ENCODE measurements at places on chromosomes 16 and 17.
A peak's percentile ranks its signal among the peaks of the same experiment; 100 is the strongest.

DNA sequence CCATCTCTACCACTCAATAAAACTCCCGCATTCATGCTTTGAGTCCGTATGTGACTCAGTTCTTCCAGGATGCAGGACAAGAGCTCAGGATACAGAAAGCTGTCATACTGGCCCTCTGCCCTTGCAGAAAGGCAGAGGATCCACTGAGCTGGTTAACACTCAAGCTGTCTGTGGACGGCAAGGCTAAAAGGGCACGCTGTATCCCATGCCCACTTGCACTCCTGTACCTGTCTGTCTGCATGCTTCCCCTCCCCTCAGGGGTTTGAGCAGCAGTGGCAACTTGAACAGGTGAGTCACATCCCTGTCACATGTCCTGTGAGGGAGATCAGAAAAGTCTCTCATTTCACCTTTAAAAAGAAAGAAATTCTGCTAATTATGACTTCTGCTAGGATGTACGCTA is 293.8 kb downstream of the HS3ST3B1 start:
- DNase-seq: no peak

- no peak for DNase-seq
Measured at GRCh38 chr16:86355951-86356350, 154.4 kb upstream of the FOXF1 start.

- DNase-seq: no peak
Measured at GRCh38 chr17:45246338-45246737, 15.6 kb downstream of the SPATA32 start.

DNA sequence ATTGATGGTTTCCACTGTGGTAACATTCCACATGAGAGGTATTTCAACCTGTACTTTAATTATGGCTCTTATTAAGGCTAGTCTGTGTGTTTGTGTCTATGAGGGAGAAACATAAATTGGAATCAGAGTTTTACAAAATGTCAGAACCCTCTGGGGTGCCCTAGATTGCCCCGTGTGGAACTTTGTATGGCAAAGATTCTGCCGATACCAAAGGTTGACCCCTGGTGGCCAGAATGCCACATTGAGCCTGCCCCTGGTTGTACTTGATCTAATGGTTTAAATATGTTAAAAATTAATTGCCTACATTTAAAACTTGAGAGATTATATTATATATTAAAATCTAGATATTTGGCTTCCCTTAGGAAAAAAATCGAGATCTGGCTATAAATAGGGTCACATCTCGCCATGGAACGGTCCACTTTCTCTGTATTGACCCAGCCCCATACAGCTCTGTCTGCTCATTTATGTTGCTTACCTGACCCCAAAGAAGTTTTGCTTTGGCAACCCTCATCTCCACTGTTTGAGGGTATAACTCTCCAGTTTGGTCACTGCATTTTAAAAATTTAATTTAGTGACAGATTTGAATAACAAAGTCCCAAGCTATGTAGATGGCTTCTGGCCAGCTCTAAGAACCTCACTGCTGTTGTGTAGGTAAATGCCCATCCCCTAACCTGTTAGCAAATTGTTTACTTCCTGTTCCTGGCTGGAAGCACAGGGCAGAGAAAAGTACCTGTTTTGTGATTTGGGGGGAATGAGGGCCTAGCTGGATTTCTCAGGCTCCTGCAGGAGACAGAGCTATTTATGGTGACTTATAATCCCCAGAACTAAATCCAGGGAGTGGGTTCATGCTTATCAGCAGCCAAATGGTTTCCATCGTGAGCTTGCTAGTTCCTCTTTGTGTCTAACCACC is 95.0 kb downstream of the PLCG2 start:
- no peak for DNase-seq

GRCh38 chr16:23252310-23252709 is 49.8 kb upstream of the SCNN1B start:
- no peak for DNase-seq

GRCh38 chr17:48351911-48352332 is 78.1 kb downstream of the SKAP1 start:
- no peak for DNase-seq

- DNase-seq: no peak
Measured at GRCh38 chr17:41551365-41551764, 20.5 kb downstream of the KRT9 start.

GRCh38 chr16:88931373-88931900 is 45.6 kb downstream of the CBFA2T3 start:
- no peak for DNase-seq

GRCh38 chr17:77489893-77490255 is 349.1 kb downstream of the SEC14L1 start:
- peak; percentile 73 for DNase-seq

DNA sequence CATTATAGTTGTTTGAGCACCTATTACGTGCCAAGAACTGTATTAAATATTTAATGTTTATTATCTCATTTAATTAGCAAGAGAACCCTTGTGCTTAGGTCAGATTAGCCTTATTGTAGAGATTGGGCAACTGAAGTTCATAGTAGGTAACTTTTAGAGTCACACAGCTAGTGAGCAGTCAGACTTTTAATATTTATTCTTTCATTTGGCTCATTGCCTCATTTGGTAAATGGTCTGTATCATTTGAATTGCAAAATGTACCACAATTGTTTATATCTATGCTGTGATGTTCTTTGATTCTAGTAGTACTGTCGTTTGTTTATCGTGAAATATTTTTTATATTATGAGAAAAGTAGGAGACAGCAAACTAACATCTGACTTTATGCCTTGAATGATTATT is 7.6 kb downstream of the CLTC start:
- no peak for DNase-seq

GRCh38 chr17:32341141-32341856 is 674 bp downstream of the C17orf75 start:
- DNase-seq: peak; percentile 16

DNA sequence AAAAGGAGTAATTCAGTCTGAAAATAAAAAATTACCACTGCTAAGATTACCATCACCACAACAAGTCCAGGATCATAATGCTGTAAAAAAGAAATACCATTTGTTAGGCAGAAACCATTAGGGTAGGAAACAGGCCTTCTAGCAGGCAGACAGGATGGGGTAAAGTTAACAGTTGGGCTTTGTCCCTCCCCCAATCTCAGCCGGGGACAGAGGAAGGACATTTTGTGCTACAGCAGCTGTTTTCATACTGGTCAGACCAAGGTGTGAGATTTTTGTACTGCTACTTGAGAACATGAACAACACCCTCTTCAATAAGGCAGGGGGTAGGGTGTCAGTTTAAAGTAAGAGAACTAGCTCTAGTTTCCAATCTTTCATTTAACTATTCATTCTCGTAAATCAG is 49.2 kb upstream of the ITGA2B start:
- DNase-seq: no peak

DNA sequence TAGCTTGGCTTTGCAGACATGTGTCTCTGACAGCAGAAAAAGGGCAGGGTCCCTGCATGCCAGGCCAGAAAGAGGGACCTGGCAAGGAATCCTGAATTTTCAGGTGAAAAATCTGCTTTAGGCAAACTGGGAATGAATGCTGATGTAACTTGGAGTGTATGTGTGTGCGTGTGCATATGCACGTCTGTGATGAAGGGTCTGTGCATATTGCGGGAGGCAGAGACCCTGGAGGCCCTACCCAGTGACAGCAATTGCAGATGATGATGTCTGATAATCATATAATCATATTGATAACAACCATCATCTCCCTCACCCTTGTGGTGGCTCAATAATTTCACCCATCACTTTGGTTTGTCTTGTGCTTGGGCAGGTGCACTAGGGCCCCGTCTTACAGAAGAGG is 80.7 kb upstream of the SDK2 start:
- no peak for DNase-seq

DNA sequence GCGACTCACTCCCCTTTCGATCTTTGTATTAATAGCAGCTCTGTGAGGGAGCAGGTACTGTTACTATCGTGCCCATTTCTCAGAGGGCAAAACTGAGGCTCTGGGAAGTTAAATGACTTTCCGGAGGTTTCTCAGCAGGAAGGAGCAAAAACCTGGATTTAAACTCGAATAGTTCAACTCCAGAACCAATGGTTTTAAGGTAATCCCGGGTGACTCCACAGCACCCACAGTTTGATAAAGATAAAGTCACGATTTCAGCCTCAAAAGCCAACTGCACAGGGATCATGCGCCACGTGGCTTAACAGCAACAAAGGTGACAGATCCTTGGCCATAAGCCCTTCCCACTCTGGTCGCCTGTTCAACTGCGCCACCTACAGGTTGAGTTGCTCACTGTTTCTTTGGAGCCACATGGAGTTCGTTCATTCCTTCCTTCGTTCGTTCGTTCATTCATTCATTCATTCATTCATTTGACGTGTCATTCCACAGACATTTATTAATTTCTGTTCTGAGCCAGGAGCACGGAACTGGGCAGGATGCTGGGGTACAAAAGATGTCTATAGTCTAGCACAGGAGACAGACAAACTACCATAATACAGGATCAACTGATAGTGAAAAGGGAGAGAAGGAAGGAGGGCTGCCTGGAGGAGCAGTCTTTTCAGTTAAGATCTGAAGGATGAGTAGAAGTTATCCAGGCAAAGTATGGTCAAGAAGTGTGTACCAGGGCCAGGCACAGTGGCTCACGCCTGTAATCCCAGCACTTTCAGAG is 134.8 kb downstream of the HS3ST2 start:
- peak; percentile 10 for DNase-seq

DNA sequence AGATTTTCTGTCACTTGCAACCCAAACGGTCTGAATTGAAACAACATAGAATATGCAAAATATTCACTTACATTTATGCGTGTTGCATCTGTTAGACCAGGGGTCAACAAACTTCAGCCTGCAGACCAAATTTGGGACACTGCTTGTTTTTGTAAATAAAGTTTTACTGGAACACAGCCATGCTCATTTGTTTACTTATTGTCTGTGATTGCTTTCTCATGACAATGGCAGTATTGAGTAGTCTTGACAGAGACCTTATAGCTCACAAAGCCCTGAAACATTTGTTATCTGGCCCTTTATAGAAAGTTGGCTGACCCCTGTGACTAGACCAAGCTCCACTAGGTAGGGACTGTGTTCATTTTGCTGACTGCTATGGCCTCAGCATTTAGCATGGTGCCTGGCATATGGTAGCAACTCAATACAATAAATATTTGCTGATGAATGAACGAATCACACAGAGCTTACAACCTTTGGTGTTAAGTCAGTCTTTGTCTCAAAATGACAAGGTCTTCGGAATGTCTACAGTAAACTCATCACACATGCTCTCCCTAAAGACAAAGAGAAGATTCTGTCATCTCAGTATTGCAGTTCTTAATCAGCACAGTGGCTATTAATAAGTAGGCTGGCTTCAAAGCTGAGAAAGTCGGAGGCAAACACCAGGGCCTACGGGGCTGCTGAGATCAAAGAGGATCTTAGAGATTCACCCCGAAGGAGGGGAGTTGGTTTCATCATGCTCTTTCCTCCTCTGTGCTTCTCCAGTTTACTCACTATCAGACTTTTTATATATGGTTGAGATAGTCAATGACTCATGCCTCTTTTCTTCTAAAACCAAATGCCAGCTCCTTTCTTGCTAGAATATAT is 95.2 kb upstream of the AXIN2 start:
- no peak for DNase-seq

- no peak for DNase-seq
Measured at GRCh38 chr16:88698646-88699045, 7.6 kb downstream of the RNF166 start.

DNA sequence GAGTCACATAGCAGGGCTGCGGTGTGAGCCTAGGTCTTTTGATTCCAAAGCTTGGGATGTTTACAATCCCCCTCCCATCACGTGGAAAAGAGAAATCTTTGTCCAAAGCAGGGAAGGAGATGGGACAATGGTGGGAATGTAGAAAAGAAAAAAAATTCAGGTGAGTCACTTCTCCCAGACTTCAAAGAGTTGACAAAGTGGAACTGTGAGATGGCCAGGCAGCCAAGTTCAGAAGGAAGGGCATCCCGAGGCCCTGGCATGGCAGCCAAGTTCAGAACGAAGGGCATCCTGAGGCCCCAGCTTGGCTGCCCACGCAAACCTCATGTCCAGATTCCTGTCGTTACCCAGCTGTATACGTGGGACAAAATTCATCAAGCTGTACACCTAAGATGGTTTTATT is 47.5 kb downstream of the FOXL1 start:
- DNase-seq: no peak

- DNase-seq: no peak
Measured at GRCh38 chr17:9902120-9902519, 3.0 kb downstream of the RCVRN start.

DNA sequence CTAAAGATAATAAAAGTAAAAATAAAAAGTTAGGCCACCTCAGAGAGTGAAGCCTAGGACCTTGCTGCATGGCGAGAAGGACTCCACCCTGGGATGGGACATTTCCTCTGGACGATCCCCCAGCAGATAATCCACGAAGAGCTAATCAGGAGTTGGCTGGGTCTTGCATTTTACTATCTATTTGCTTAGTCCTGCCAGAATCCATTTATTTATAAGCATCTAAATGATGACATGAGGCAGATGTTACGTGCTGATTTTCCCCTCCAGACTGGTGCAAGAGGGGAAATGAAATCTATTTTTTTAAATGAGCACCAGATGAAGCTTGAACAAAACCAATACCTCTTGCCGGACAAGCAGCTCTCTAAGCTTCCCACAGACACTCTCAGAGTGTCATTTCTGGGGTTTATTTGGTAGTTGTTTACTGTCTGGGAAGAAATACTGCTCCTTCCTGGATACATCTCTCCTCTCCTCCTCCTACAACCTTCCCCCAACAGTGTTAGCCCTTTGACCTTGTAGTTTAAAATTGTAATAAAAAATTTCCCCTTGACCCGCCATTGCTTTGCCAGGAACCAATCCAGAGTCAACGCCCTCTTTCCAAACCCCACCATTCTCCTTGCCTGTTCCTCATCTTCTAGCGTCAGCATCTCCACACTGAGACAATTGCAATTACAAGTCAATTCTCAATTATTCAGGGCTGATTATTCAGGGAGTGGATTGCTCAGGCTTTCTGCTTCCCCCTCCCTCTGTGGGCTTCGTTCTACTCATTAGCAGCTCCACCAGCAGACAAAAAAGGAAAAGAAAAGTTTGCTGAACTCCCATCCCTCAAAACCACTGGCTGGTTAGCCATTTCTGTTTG is 63.0 kb downstream of the GSG1L start:
- no peak for DNase-seq

GRCh38 chr17:10337976-10338375 is 34.8 kb downstream of the MYH13 start:
- DNase-seq: no peak

GRCh38 chr16:11253995-11254912 is 1.8 kb downstream of the SOCS1 start:
- no peak for DNase-seq

DNA sequence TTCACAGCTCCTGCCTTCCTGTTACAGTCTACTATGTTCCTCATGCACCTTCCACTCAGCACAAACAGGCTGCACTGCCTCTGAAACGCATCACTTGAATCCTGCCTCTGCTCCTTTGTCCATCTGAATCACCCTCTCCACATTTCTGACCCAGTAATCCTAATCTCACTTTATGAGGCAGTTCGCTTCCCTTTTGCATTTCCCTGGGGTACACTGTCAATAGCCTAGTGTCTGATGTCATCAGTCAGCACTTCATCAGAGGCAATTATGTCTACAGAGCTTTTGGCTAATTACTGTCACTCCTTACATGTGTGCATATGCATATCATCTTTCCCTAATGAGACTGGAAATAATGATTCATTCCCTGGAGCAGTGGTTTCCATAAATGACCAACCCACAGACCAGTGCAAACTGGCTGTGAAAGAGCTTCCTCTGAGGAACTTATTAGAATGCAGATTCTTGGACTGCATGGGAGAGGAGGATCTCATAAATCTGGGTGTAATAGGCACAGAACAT is 23.6 kb downstream of the CA4 start:
- no peak for DNase-seq

GRCh38 chr17:33009636-33010035 is 18.0 kb downstream of the SPACA3 start:
- no peak for DNase-seq
